ENCODE measurements at places on chromosomes 7 and 10.

- DNase-seq = no peak
Observed at GRCh38 chr10:60948851-60949250, 4.9 kb upstream of the RHOBTB1 start.

GRCh38 chr7:89680161-89680560 lies 474.1 kb upstream of the STEAP1 start:
- no peak for DNase-seq

DNA sequence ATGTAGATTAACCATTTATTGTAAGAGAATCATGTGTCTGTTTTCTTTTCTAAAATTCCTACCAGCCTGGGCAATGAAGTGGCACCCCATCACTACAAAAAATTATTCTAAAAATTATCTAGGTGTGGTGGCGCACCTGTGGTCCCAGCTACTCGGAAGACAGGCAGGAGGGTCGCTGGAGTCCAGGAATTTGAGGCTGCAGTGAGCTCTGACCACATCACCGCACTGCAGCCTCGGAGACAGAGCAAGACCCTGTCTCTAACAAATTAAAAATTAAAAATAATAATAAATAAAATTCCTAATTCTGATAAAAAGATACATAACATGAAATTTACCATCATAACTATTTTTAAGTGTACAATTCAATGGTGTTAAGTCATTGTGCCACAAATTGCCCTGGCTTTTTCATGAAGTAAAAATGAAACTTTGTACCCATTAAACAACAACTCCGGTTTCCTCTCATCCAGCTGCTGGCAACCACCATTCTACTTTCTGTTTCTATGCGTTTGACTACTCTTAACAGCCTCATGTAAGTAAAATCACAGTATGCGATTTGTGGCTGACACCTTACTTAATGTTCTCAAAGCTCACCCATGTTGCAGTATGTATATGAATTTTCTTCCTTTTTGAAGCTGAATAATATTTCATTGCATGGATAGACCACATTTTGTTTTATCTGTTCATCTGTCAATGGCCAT lies 20.6 kb upstream of the USP6NL start:
- no peak for DNase-seq

GRCh38 chr10:48302515-48303476 lies 3.7 kb upstream of the MAPK8 start:
- no peak for DNase-seq

- DNase-seq = no peak
Observed at GRCh38 chr10:115979576-115979975, 293.4 kb downstream of the GFRA1 start.

- no peak for DNase-seq
Observed at GRCh38 chr10:11823122-11823988, at the start of gene PROSER2. Gene PROSER2, plus strand, starts transcription at chr10:11823356. Its CDS starts 28,722 bp downstream, at chr10:11852078.

DNA sequence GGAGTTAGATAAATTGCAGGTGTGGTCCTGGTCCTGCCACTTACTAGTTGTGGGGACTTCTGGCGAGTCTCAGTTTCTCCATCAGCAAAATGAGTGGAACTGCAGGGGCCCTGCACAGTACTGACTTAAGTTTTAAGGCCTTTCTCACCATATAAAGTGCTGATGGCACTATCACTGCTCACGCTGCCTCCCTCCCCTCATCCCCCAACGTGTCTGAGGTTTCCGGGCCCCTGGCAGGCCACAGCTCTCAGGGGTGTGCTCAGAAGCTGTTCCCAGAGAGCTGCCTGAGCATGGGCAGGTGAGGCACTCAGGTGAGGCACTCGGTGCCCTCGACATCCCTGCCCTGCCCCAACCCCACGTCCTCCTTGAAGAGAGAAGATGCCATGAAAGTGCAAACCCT lies 74.2 kb downstream of the VOPP1 start:
- no peak for DNase-seq

GRCh38 chr10:24718031-24718855 lies 5.4 kb downstream of the ARHGAP21 start:
- DNase-seq = no peak

GRCh38 chr7:89334797-89335196 lies 539.3 kb upstream of the TEX47 start:
- DNase-seq = no peak

- DNase-seq = no peak
Observed at GRCh38 chr7:105748701-105749100, 127.7 kb downstream of the ATXN7L1 start.

Measured in Karpas-422 (cell line).